Epithelial cell of umbilical artery (primary cell): ENCODE measurements at places on chromosomes 5 and 9. TPM values are rescaled to one million over a fixed set of nuclear protein-coding genes. Genes with fewer than 3 reads are reported as not detected.

The C9orf153 gene
- under 0.01 TPM in 1 of 2 replicates, not detected in the other for total RNA-seq

The DNAH5 gene
- total RNA-seq = 0.15 and 0.32 TPM in 2 replicates

The GRIN1 gene
- total RNA-seq = under 0.01 TPM in 2 replicates

The GARIN3 gene
- total RNA-seq = not detected in 2 replicates

The TCF7 gene
- 0.15 and 0.65 TPM in 2 replicates for total RNA-seq

The PIP5KL1 gene
- total RNA-seq = 0.65 and 0.91 TPM in 2 replicates

The ROPN1L gene
- 0.30 and 0.32 TPM in 2 replicates for total RNA-seq

The VCAN gene
- 5.2 and 14.1 TPM in 2 replicates for total RNA-seq

The LRRC26 gene
- total RNA-seq = not detected in 2 replicates

The PAIP2 gene
- 109 and 179 TPM in 2 replicates for total RNA-seq

The PPP3R2 gene
- not detected in 2 replicates for total RNA-seq

The GLRA1 gene
- total RNA-seq = not detected in 2 replicates

The SLC6A7 gene
- total RNA-seq = not detected in 2 replicates

The TRPM6 gene
- under 0.01 TPM in 2 replicates for total RNA-seq

The PDE4D gene
- total RNA-seq = 15.3 and 30.2 TPM in 2 replicates

The MYOT gene
- not detected in 2 replicates for total RNA-seq

The ENTPD2 gene
- total RNA-seq = not detected in 2 replicates

The ADCY2 gene
- not detected in 2 replicates for total RNA-seq

The TAF1L gene
- under 0.01 TPM in 1 of 2 replicates, not detected in the other for total RNA-seq

The CDKN2B gene
- total RNA-seq = 2.7 and 14.9 TPM in 2 replicates

The SLC27A4 gene
- 20.5 and 24.5 TPM in 2 replicates for total RNA-seq

The SURF2 gene
- 13.1 and 16.9 TPM in 2 replicates for total RNA-seq

The SLC22A4 gene
- total RNA-seq = 3.5 and 3.6 TPM in 2 replicates

The GCNT4 gene
- total RNA-seq = under 0.01 and 0.30 TPM in 2 replicates

The CCL19 gene
- total RNA-seq = not detected in 2 replicates

The SNCAIP gene
- total RNA-seq = 12.7 and 19.8 TPM in 2 replicates

The FBN2 gene
- total RNA-seq = 272 and 277 TPM in 2 replicates

The GPX3 gene
- total RNA-seq = 2.3 and 2.6 TPM in 2 replicates

The ZBTB5 gene
- 6.5 and 7.3 TPM in 2 replicates for total RNA-seq

The EQTN gene
- total RNA-seq = not detected in 2 replicates

The AK8 gene
- total RNA-seq = 0.30 and 0.32 TPM in 2 replicates

The SLCO6A1 gene
- not detected in 2 replicates for total RNA-seq

The C9orf50 gene
- total RNA-seq = not detected in 2 replicates
